ENCODE measurements at places on chromosomes 7 and 10.

DNA sequence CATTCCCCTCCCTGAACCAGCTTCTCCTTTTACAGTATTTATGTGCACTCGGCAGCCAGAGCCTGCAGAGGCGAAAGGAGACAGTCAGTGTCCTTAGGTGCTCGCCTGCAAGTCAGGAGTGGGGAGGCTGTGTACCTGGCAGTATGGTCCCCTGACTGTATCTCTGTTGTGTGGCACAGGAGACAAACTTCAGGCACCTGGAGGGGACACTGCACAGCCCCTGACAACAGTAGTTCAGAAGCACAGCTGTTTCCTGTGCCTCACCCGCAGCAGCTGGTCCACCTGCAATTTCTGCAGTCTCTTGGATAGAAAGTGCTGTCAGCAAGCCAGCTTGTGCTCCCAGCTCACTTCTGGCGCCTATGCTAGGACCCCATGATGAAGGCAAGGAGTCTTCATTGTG lies 73.4 kb upstream of the LAMB4 start:
- DNase-seq: no peak

DNA sequence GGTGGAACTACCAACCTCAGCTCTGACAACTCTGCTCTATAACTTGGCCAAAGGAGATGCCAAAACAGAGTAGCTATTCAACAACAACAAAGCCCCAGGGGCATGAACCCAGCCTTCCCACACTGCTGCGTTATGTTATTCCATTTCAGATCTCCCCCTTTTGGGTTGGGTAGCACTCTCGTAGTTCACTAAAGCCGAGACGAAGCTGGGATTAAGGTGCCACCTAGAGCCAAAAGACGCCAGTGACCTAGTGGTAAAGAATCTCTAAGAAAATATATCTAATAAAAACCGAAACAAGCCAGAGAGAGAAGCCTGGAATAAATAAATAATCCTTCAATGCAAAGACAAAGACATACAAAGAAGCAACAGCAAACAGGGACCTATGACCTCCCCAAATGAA lies 217.3 kb downstream of the HERPUD2 start:
- no peak for DNase-seq

DNA sequence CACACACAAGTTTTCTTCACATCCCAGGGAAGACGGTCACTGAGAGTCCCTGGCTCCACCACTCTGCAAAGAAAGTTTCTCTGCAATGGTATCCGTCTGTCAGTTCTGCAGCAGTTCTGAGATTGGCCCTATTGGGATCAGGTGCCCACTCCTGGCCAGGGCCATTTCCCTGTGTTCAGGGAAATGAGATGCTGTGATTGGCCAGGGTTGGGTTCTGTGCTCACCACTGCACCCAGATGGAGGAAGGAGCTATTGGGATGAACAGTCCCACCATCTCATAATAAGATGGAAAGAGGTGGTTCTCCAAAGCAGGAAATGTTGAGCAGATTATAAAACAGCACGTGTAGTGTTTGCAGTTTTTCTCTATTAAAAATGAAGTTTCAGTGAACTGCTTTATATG lies 13.3 kb upstream of the PIP4K2A start:
- no peak for DNase-seq

GRCh38 chr7:4712281-4713182 lies 30.4 kb downstream of the FOXK1 start:
- DNase-seq: no peak

GRCh38 chr7:101558742-101559325 lies 70.3 kb downstream of the MYL10 start:
- DNase-seq: no peak

GRCh38 chr7:74499835-74500388 lies 46.2 kb downstream of the GTF2IRD1 start:
- DNase-seq: no peak

GRCh38 chr10:43754569-43755260 lies 106.0 kb upstream of the ZNF32 start:
- no peak for DNase-seq

DNA sequence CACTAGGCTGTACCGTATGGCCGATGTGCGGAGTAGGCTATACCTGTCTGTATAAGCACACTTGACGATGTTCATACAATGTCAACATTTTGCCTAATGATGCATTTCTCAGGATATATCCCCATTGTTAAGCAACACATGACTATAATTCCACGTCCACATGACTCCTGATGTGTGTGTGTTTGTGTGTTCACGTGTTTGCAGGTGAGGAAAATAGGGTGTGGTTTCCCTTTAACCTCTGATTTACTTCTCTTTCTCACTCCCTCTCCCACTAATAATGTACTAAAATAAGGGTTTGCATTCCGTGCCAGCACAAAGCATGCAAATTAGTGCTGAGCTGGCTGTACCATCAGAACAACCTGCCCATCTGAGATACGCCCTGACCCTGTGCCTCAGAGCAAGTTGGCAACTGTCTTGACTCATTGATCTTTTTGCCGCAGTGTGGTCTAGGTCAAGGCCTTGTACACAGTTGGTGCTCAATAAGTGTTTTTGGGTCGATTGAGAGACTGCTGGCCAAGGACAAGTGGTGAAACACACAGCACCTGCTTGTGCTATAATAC lies 64.6 kb upstream of the DOCK1 start:
- no peak for DNase-seq

- no peak for DNase-seq
These were observed 52.0 kb downstream of the JAKMIP3 start for GRCh38 chr10:132117636-132118190.

DNA sequence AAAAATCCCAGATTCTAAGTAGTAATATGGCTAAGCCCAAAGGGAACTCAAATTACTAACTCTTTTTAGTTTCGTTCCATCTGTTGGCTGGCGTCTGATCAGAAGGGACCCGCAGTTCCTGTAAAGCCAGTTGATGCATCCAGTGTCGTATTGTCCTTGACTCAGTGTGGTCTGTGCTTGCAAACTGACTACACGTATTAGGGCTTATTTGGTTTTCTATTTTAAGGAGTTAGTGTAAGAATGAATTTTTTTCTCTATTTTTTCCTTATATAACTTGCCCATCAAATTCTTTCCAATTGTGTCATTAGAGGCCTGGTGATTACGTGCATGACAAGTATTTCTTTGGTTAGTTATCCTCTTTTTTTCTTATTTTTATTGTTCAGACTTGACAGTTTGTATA lies 9.7 kb downstream of the ABCA13 start:
- no peak for DNase-seq
